ENCODE measurements at places on chromosomes 4 and X. TPM values are rescaled to one million over a fixed set of nuclear protein-coding genes. Genes with fewer than 3 reads are reported as not detected.
A peak's percentile ranks its signal among the peaks of the same experiment; 100 is the strongest.

DNA sequence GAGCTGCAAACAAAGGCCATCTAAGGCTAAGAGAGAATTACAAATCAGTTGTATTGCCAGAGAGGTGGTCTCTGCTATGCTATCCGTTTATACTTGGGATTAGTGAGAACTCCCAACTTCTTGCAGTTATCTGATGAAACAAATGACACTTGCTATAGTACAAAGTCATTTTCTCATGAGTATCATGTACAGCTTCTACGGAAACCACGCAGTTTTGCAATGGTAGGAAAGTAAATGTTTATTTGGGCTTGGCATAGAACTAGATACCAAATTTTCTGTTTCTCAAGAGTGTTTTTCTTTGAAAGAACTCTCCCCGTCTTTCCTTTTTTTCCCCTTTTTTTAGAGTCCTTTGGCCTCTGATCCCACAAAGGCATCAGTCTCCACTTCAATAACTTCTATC, 128.2 kb upstream of the ENPEP start:
- DNase-seq: no peak

- no peak for DNase-seq
Observed at GRCh38 chr4:186840771-186841301, 117.2 kb upstream of the FAT1 start.

GRCh38 chr4:148030193-148030873, 298.4 kb downstream of the ARHGAP10 start:
- DNase-seq: peak; percentile 85

- DNase-seq: peak; percentile 23
Observed at GRCh38 chrX:12065251-12065650, 73.0 kb upstream of the FRMPD4 start.

GRCh38 chr4:77994194-77994721, 62.9 kb upstream of the FRAS1 start:
- peak; percentile 69 for DNase-seq

- DNase-seq: no peak
Observed at GRCh38 chrX:8783097-8783713, 18.0 kb downstream of the FAM9A start.

- no peak for DNase-seq
Observed at GRCh38 chrX:115173181-115173580, 16.0 kb upstream of the RBMXL3 start.

DNA sequence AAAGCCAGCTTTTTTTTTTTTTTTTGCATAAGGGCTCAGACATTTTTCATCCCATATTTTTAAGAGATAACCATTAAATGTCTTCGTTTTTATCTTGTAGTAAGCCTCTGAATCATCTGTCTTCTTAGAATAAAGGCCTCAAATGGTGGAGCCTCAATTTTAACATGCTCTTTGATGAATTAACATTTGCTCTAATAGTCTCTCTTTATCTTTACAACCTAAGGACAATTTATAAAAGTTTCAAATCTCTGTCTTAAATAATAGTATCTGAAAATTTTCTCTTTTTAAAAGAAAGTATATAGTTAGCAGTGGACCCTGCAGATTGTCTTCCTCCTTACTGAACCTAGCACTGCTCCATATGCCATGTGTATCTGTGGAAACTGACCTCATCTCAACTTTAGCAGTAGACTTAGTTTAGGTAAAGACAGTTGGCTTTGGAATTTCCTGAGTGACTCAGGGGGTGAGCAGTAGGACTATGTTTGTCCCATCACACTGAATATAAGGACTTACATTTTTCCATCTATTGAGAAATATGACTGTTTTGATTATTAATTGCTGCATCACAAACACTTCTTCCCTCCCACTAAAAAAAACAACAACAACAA, 1658.0 kb downstream of the STIM2 start:
- peak; percentile 10 for DNase-seq

- no peak for DNase-seq
Observed at GRCh38 chr4:29310252-29310651, 1409.9 kb upstream of the PCDH7 start.

DNA sequence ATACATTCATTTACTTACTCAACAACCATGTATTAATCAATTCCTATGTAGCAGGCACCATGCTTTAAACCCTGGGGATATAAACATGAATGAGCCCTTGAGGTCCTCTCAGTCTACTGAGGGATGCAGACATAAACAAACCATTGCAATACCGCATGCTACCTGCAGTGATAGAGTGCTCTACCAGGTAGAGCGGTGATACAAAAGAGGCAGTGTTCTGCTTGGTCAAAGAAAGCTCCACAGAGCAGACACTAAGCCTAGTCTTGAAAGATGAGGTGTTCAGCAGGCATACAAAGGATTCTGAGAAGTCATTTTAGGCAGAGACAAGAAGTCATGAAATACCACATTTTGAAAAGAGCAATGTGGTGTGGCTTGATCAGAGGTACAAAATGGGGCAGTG, 26.9 kb upstream of the AMOT start:
- DNase-seq: no peak

DNA sequence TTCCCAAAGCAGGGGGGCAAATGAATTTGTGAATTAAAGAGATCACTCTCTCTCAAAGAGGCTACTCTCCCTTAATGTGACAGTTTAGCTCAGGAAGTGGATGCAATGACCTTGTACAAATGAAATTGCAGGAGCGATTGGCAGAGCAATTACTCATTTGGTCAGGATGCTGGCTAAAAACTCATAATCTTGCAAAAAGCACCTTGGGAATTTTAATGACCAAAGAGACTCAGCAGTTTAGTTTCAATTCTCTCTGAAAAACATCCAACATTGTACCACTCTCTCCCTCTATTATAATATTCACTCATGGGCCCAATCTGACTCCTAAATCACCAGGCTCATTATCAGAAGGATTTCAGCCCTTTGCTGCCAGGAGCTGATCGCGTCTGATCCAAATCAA, 26.1 kb downstream of the PDGFC start:
- no peak for DNase-seq

DNA sequence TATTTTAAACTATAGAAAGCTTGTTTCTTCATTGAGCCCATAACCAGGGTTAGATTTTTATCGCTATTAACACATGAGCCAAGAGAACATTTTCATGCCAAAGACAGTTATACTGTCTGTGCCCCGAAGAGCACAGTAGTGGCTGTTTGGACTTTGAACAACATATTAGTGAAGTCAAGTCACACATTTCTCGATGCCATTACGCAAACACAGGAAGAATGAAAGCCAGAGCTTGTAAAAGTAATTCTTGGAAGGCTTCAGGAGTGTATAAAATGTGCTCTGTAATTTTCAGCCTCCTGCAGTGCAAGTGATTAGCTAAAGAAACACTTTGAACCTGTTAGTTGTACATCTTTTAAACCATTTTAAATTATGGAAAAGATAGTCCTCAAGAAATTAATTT, 590.7 kb upstream of the PITX2 start:
- DNase-seq: peak; percentile 45

DNA sequence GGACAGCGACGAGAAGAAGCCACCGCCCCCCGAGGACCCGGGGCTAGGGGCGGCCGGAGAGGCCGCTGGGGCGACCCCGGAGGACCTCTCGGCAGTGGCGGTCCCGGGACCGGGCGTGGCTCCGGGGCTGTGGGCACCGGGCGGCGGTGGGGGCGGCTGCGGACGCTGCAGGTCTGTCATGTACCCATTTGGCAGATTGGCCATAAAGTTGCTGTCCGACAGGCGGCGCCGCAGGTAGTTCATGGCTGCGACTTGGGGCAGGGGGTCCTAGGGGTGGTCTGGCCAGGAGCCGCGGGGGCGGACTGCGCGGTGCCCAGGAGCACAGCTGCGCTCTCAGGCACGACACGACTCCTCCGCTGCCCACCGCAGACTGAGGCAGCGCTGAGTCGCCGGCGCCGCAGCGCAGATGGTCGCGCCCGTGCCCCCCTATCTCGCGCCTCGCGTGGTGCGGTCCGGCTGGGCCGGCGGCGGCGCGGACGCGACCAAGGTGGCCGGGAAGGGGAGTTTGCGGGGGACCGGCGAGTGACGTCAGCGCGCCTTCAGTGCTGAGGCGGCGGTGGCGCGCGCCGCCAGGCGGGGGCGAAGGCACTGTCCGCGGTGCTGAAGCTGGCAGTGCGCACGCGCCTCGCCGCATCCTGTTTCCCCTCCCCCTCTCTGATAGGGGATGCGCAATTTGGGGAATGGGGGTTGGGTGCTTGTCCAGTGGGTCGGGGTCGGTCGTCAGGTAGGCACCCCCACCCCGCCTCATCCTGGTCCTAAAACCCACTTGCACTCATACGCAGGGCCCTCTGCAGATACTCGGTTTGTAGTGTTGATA, at the start of gene SYN1:
TSS of gene SYN1 (minus strand) at position 372 of the 817 bp plus-strand sequence. CDS start at position 243, 129 bp downstream.
- DNase-seq: peak; percentile 79

DNA sequence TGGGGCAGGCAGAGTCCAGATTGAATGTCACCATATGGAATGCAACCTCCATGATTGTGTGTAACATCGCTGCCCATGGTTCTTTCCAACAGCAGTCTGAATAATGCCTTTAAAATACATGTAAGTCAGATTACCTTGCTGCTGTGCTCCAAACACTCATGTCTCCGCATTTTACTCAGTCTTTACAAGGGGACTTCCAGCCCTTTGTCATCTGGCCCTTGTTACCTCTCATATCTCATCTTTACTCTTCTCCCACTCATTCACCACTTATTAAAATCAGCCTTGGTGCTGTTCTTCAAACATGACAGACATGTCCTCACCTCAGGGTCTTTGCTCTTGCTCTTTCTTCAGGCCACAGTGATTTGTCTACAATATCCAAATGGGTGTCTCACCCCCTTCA, 200.4 kb upstream of the GYPA start:
- no peak for DNase-seq

DNA sequence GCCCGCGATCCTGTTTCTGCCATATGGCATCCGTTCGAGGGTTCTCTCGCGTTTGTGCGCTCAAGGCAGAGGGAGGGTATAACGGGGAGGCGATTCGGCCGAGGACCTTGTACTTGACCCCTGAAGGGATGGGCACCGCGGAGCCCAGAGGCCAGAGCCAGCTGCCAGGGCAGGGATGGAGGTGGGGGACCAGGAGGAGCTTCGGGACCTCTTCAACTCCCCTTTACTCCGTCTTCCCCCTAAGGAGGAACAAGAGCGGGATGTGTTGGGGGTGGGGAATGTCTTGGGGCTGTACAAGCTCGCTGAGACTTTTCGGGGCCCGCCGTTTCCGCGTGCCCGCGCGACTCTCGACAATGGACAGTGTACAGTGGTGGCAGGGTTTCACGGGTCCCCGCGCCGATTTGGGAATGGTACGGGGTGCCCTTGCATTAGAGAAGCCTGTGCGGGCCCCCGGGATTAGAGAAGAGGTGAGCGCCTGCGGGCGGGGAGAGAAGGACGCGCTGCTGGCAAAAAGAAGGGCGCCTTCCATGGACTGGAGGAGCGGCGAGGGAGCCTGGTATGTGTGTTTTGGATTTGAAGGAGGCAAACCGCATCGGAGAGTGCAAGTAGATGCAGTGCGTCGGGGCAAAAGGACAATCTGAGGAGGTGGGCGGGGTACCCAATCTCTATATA, 760 bp downstream of the UGT8 start:
- peak; percentile 4 for DNase-seq

GRCh38 chrX:84796321-84796720, 207.4 kb upstream of the APOOL start:
- DNase-seq: no peak

- no peak for DNase-seq
Observed at GRCh38 chr4:101846550-101846949, 56.0 kb downstream of the BANK1 start.

DNA sequence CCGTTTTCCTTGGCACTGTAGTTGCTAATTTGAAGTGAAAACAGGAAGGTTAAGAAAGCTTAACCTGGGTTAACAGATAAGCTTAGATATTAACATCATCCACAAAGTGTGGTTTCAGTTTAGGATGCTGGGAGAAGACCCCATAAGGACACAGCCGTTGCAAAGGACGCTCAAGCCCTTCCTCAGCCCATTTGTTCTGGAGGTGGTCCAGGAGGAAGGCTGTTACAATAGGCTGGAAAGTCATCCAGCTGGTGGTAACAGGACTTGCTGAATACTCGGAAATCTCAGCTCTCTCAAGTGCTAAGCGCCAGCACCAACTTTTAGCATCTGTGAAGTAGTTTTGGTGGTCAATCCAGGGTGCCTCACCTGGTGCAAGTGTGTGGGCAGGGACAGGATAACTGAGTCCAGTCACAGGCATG, 14.2 kb downstream of the CHST7 start:
- DNase-seq: no peak

- peak; percentile 86 for DNase-seq
Observed at GRCh38 chr4:53863736-53864365, 200.6 kb downstream of the CHIC2 start.

GRCh38 chr4:181835348-181835747, 407.9 kb upstream of the TENM3 start:
- no peak for DNase-seq

DNA sequence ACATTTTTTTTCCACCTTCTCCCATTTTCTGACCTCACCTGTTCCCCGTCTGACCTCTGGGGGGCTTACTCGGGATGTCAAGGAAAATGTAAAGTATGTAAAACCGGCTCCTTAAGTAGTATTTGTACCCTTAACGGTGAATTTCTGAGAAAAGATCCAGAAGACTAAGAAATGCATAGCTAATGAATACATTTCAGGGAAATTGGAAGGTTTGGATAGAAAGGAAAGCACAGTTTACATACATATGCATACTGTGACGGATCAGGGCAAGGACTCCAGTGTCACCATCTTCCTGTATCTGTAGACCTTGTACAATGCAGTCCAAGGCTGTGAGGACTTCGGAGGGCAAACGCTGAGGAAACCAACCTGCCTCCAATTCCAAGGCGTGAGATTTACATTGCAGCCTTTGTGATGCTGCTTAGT, 2185.9 kb upstream of the TENM3 start:
- DNase-seq: no peak

DNA sequence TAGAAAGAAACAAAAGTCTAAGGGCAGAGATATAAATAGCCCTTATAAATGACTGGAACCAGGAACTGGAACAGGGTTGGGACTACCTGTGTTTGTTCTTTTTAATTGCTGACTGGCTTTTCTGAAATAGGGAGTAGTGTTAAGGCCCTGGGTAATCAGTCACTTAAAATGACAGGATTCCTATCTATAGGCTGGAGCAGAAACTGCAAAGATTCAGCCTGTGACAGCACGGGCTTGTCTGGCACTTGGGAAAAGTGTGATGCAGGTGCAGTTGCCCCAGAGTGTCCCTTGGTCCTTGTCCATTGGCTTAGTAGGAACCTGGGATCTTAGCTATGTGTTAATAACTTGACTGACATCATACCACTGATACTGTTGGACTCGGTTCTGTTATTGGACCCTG, 14.7 kb upstream of the PLAC8 start:
- no peak for DNase-seq

GRCh38 chrX:117840645-117841044, 276.0 kb downstream of the KLHL13 start:
- DNase-seq: no peak

Gene ASB5
- 7.4 TPM for total RNA-seq

Gene STAP1
- total RNA-seq: not detected

Gene GPM6B
- total RNA-seq: 1.3 TPM

Gene S100G
- not detected for total RNA-seq

Gene USP17L21
- not detected for total RNA-seq

Gene CFAP47
- not detected for total RNA-seq

Gene COX7B2
- not detected for total RNA-seq

Gene PCDH11X
- not detected for total RNA-seq

Gene ITGB1BP2
- 6.5 TPM for total RNA-seq

Gene SORCS2
- total RNA-seq: under 0.01 TPM

Gene PNCK
- 0.32 TPM for total RNA-seq

Gene MTMR1
- total RNA-seq: 30.2 TPM

Gene NKX3-2
- total RNA-seq: under 0.01 TPM

All from fibroblast of villous mesenchyme (primary cell).